Stimulated activated naive CD4-positive, alpha-beta T cell (primary cell): ENCODE measurements at places on chromosomes 4 and X.

- no peak for DNase-seq
These were observed 208.2 kb downstream of the FAT4 start for GRCh38 chr4:125522992-125523391.

- DNase-seq = no peak
These were observed 97.9 kb downstream of the ARHGEF9 start for GRCh38 chrX:63686878-63687714.

GRCh38 chrX:9153300-9153699 is 119.4 kb upstream of the FAM9B start:
- DNase-seq = no peak

DNA sequence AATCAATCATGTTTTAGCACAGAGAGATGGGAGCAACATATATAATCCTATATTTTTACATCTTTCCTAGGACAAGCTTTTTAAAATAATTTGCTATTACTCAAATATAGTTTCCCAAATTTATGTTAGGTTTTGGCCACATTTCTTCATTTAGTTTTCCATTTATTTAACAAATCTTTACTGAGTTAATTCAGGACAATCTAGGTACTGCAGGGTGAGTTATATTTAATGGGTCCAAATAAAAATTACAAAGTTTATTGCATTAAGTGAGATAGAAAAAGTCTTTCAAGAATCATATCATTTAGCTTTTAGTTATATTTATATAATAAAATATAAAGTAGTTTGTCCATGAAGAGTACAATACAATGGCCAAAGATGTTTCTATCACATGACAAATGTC is 269.2 kb downstream of the EPHA5 start:
- no peak for DNase-seq

DNA sequence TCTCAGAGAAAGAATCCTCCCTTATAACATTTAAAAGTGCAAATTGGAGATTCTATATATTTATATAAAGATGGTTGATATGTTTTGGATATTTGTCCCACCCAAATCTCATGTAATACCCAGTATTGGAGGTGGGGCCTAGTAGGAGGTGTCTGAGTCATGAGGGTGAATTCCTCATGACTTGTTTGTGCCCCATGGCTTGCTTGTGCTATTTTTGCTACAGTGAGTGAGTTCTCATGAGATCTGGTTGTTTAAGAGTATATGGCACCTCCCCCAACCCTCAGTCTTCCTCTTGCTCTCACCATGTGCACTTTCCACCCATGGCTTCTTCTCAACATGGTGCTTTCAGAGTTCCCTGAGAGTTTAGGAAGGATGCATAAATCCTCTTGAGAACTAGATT is 9.5 kb upstream of the ANKRD50 start:
- DNase-seq = no peak

- DNase-seq = peak; percentile 60
These were observed 739 bp downstream of the LARP1B start for GRCh38 chr4:128061566-128062536.

GRCh38 chr4:630656-631055 is 5.3 kb downstream of the PDE6B start:
- no peak for DNase-seq

- DNase-seq = no peak
These were observed 101.9 kb downstream of the QRFPR start for GRCh38 chr4:121278811-121279368.

DNA sequence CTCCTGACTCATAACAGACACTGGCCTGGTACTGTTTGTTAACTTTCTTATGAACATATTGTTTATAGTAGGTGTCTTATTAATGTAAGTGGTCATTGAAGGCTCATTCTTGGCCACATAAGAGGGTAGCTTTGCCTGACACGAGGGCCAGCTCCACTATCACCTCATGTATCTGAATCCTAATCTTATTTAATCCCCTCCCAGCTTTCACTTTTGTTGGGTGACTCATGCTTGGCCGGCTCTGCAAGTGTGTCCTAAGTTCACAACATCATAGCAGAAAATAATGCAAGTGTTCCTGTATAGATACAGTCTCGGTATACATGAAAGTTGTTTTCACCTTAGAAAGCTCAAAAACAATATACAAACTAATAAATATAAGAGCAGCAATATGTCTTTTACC is 283.8 kb downstream of the IQCM start:
- DNase-seq = no peak

DNA sequence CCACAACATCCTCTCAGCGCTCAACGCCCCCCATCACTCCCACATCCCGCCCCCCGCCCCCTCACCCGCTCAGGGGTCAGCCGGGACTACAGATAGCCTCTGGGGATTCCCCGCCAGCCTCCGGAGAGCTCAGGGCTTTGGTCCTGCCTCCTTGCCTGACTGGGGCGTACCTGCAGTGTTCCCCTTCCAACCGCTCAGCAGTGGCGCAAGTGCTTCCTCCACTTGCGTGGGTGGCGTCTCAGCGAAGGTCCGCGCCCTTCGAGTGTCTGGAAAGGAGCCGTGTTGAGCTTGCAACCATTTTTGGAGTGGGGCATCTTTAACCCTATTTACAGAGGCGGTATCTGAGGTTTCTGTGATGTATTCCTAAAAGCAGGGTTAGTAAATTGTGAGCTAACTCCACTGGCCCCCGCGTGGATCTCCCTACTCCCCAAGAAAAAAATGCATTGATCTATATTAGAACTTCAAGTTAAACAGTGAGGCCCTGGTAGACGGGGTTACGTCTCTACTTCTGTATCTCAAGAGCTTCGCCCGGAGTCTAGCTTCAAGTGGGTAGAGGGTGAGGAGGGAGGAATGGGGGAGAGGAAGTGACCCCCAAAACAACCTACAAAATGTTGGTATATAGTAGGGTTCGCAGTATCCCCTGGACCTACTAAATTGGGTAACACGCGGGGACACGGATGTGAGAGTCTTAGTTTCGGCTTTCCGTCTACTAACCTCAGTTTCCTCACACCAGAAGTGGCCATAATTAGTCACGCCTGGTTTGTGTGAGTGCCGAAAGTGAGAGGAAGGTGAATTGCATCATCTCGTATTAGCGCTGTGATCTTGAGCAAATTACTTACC is 16.1 kb downstream of the NKX3-2 start:
- DNase-seq = no peak

- no peak for DNase-seq
These were observed 172.1 kb downstream of the MID1IP1 start for GRCh38 chrX:38973322-38973721.

- DNase-seq = no peak
These were observed 10.3 kb downstream of the SNX25 start for GRCh38 chr4:185219551-185220344.

DNA sequence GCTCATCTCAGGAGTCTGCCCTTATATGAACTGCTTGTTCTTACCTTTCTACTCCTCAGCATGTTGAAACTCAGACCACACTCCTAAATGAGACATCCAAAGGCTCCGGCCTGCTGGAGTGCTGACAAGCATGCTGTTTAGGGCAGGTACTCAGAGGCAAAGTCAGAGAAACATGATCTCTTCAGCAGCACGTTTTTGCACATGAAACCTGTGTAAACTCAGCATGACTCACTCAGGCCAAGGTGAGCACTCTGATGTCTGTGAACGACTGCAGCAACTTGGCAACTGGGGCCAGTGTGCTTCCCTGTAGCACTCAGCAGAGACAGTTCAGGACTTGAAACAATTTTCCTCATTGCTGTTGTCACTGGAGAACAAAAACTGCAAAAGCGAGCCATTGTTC is 109.6 kb downstream of the PACRGL start:
- DNase-seq = no peak

DNA sequence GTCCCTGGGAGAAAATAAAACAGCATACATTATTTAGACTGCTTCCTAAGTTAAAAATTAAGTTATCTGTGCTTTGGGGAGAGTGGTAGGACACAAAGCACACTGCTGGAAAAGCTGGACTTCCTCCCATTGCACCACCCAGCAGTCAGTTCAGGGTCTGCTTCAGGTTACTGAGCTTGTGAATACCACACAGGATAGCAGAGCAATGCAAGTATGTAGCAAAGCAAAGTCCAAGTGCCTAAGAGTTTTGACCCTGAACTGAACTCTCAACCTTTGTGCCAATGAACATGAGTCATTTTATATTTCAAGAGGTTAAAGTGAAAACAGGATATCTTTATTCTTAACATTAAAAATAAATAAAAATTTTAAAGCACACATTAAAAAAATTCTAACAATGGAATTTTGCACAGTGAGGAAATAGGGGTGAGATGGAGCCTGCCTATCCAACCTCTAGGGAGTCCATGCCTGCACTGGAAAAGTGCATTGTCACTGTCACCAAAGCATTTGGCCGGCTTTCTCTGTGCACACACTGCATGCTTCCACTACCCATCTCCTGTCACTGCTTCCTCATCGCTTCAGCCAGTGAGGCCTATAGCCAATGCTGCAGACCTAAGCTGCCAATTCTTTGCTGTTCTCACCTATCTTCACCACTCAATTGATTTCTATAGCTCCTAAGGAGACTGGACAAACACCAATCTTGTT is 50.9 kb downstream of the ABCG2 start:
- no peak for DNase-seq

DNA sequence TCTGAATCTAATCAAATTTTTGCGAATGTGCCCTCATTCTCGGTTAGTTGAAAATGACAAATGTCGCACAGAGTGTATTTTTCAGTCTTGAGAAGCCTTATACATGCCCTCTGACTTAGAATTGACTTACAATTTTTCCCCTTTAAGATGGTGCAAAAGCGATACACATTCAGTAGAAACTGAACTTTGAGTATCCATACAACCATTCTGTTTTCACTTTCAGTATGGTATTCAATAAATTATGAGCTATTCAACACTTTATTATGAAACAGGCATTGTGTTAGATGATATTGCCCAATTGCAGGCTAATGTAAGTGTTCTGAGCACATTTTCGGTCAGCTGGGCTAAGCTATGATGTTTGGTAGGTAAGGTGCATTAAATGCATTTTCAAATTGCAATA is 43.4 kb downstream of the SLC9A7 start:
- DNase-seq = no peak
